Spinal cord (tissue), 10 donors: ENCODE measurements at places on chromosomes 4 and X.
A peak's percentile ranks its signal among the peaks of the same experiment; 100 is the strongest.

DNA sequence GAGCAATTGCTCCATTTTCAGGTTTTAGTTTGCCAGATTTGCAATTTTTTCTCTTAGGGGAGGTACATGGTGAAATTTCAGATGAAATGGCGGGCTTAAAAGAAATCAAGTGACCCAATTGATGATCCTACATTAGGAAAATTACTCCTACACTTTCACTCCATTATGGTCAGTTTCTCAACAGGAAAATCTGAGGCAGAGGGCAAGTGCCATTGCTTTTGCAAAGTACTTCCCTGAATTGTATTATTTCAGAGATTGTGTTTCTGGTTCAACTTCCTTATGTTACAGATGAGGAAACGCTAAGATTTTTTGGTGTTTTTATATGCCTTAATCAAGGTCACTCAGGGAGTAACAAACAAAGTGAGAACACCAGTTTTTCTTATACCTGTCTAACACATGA is 302.2 kb downstream of the ARAP2 start:
- no peak for DNase-seq

GRCh38 chr4:88163336-88163735 is 4.9 kb upstream of the ABCG2 start:
- DNase-seq: no peak

DNA sequence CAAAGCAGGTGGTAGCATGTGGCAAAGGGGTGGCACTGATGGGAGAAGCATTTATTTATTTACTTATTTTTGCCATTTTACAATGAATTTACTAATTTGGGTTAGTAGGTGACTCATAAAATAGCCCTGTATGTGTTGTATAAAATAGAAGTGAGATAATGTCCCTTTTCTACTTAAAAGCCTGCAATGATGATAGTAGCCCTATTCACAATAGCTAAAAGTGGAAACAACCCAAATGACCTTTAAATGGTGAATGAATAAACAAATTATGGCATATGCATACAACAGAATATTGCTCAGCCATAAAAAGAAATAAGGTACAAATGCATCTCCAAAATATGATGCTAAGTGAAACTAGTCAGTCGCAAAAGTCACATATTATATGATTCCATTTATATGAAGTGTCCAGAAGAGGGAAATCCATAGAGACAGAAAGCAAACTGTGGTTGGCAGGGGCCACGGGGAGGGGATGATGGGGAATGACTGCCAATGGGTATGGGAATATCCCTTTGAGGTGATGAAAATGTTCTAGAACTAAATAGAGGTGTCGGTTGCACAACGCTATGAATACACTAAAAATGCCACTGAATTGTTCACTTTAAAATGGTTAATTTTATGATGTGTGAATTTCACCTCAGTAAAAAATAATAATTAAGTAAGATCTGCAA is 35.8 kb upstream of the FAM9C start:
- no peak for DNase-seq

DNA sequence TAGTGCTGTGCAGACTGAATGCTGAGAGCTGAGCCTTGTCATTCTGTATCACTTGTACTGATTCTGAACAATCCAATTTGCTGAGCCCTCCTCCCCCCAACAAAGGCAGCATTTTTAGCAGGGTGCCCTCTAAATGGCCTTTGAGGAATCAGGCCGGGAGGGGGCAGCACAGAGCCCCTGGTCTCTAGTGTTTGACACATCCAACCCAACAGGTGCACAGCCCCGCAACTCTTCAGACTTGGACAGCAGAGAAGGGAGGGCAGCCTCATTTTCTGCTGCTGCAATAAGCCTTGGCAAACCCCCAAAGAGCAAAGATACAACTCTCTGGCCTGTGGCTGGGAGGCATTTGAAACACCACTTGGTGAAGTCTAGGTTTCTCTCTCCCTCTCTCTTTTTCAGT is 3.4 kb downstream of the ATP1B4 start:
- no peak for DNase-seq

- peak; percentile 55 for DNase-seq
Observed at GRCh38 chrX:132489578-132490419, 961 bp upstream of the MBNL3 start.

- DNase-seq: no peak
Observed at GRCh38 chr4:76238236-76238635, 13.3 kb upstream of the FAM47E start.

DNA sequence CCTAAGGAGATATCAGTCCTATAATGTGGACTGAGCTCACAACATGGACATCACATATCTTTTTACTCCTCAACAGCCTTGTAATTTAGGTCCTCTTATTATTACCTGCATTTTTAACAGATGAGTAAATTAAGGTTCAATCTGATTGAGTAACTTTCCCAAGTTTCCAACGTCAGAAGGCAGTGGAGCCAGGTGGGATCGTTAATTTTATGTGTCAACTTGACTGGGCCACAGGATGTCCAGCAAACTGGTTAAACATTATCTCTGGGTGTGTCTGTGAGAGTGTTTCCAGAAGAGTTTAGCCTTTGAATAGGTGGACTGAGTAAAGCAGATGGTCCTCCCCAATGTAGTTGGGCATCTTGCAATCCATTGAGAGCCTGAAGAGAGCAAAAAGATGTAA is 59.0 kb upstream of the SLIT2 start:
- DNase-seq: no peak

- DNase-seq: no peak
Observed at GRCh38 chrX:77937291-77937690, 26.8 kb downstream of the ATP7A start.

GRCh38 chrX:16788477-16788876 is 2.2 kb downstream of the TXLNG start:
- DNase-seq: no peak

- DNase-seq: no peak
Observed at GRCh38 chr4:60948008-60948407, 252.1 kb upstream of the ADGRL3 start.

DNA sequence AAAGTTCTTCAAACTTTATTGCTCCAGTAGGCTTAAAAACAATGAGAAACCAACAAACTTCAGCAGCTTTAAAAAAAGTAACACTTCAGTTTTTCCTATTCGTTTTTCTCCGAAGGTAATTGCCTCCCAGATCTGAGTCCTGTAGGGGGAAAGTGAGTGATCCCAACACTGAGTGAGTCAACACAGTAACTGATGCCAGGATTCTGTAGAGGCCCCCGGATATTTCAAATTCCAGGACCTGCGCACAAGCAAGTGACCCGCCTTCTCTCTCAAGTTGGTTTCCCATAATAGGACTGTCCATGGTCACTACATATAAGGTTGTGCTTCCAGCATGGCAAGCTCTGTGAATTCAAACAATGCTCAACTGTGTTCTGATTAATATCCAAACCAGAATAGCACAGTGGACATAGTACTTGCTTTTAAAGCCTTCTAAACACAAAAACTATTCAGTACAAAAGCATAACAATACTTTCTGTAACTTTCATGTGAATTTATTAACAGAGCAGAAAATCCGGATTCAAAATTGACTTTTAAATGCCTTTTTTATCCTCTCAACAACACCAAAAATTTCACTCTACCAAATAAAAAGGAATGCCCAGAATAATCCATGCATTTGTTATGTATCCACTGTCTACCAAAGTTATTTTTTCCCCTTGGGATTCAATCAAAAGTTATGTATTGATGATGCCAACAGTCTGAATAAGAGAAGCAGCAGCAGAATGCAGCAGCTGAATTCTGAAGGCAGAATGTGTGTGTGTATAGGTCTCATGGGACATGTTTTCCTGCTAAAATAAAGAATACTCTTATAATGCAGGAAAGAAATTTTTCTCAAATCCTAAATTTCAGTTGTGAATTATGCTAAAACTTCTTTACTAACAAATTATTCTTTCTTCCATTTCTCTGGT is at the start of gene DMD:
TSS of gene DMD (minus strand) at position 194 of the 905 bp plus-strand sequence. CDS start 237 bp downstream, outside the sequence.
- no peak for DNase-seq
